MM.1S (cell line): ENCODE measurements at places on chromosomes 7 and 10.

- DNase-seq = no peak
These were observed 11.3 kb downstream of the ACADSB start for GRCh38 chr10:123019941-123020703.

DNA sequence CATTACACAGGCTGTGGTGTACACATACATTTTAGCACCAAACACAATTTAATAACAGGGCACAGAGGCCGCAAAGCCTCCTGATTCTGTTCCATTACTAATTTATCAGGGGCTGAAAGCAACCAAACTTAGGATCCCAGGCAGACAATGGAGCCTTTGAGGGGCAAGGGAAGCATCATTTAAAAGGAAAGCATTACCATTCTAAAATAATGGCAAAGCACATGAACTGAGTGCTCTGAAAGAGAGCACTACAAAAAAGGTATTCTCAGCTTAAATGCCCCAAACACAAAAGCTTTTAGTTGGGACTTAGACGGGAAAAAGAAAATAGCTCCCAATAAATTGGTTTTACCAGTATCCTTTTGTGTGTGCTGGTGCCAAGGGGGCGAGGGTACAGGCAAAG is 282.0 kb upstream of the ETV1 start:
- no peak for DNase-seq

DNA sequence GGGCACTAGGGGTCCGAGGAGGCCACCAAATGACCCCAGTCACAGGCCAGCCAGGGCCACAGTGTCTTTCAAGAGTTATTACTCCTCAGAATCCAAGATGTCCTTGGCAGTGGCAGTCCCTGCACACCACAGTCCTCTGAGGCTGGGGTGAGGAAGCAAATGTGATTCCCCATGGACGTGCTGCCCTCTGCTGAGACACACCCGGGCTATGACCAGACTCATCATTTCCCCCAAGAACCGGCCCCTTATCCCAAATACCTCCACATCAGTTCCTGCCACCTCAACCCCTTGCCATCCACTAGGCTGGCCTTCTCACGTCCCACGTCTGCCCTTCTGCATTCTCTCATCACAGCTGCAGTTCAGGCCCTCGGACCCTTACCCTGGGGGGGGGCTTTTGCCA is 5.0 kb downstream of the PRKAG2 start:
- no peak for DNase-seq

DNA sequence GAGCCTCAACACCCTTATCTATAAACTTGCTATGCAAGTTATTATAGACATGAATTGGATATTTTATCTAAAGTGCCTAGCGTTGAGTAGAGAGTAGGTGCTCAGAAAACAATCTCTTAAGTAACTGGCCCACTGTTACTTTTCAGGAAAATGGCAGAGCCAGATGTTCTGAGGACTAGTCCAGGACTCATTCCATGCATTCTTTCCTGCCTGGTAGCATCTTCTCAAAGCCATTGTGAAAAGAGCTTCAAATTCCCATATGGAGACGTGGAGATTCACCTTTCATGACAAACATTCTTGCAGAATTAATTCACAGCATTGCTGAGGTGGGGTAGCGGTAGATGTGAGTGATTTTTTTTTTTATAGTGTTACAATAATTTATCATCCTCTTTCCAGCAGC is 35.9 kb upstream of the ITPRID1 start:
- no peak for DNase-seq

DNA sequence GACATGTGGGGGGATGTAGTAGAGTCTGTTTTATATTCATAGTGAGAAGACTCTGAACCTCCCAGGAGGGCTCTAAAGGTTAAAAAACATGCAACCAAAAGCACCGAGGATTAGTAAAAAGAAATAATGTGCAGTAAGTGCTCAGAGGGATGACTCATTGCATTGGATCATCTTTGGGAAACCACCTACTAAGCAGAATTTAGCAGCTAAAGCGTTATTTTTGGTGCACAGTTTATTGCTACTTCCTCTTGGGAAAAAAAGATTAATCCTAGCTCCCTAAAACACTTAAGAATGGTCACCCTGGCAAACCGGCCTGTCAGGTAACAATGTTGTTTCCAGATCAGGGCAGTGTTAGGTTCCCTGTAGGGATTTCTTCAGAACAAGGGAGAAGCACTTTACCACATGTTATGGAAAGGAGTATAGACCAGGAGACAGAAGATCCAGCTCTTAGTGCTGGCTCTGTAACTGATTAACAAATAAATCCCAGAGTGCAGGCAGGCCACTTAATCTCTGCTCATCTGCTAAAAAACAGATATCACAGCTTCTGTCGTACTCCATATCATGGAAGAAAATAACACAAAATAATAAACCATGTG is 44.8 kb upstream of the FAM133B start:
- peak; percentile 17 for DNase-seq

DNA sequence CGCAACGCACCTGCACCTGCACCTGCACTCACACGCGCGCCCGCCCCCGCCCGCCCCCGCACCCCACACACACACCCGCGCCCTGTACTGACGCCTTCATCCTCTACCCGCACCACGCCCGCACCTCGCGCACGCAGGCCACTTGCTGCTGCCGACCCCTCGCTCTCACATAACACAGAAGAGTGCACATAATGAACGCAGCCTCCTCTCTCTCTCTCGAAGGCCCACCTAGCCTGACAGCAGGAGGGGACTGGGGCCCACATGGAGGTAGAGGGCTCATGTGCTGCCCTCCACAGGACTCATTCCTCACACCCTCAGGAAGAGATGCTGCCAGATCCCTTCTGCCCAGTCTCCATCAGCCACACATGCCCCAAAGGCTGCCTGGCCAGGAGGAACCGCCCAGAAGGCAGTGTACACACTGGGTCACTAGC is 432 bp upstream of the CAMK2B start:
- DNase-seq = no peak

- no peak for DNase-seq
These were observed 41.6 kb downstream of the DNAJB6 start for GRCh38 chr7:157378390-157378789.

GRCh38 chr10:94125856-94126255 is 132.1 kb downstream of the PLCE1 start:
- DNase-seq = no peak

- DNase-seq = peak; percentile 75
These were observed at the start of gene STX1A for GRCh38 chr7:73718905-73719805. TSS of gene STX1A (minus strand) at chr7:73719669. CDS start at chr7:73719631, 38 bp downstream.

DNA sequence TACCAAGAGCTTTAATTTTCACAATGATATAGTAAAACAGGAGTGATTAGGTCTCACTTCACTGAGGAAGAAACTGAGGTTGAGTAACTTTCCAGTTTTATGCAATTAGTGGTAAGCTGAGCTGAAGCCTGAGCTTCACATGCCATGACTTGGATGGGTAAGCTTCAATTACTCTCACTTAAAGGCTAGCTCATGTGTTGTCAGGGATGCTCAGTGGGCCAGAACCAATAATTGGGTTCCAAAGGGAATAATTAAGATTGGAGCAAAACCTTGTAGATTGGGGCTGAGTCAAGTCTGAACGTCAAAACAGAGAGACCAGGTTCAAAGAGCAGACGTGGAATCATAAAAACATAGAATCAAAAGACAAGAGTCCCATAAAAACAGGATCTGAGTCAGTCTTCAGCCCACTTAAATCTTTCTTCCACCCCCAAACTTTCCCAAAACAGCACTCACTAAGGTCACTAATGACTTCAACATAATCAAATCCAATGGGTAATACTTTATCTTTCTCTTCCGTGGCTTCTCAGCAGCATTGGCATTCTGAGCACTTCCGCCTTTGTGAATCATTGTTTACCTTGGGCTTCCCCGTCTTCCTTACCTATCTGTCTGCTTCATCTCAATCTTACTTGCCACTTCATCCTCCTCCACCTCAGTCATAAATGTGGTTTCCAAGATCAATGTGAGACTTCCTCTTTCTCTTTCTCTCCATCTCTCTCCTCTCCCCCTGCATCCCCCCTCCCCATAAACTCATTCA is 23.0 kb upstream of the EGFR start:
- no peak for DNase-seq

DNA sequence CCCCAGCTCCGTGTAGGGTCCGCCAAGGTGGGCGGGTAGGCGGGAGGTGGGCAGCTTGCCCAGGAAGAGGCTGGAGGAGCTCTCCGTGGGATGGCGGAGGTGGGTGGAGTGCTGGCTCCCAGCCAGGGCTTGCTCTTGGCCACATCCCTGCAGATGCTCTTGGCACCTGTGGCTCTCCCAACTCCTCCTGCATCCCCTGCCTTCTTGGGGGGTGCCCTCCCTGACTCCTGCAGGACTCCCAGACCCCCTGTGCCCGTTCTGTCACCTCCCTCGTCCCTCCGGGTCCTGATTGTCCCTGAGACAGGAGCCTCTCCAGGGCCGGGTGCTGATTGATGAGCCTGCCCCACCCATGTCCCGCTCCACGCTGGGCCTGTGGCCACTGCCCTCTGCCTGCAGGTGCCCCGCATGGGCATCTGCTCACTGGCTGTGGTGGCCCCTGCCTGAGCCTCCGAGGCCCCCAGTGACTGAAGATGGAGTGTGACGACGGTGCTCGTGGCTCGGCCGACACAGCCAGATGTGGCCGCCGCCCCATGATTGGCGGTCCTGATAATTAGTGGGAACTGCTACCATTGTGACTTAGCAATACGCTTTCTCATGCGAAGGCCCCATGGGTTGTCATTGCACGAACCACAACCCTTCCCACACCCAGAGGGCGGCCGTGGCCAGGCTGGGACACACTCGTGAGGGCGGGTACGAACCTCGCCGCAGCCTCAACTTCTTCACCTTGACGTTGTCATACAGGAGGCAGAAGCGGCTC is 23.6 kb downstream of the CFAP46 start:
- no peak for DNase-seq
